ENCODE measurements at places on chromosomes 2 and 18.

DNA sequence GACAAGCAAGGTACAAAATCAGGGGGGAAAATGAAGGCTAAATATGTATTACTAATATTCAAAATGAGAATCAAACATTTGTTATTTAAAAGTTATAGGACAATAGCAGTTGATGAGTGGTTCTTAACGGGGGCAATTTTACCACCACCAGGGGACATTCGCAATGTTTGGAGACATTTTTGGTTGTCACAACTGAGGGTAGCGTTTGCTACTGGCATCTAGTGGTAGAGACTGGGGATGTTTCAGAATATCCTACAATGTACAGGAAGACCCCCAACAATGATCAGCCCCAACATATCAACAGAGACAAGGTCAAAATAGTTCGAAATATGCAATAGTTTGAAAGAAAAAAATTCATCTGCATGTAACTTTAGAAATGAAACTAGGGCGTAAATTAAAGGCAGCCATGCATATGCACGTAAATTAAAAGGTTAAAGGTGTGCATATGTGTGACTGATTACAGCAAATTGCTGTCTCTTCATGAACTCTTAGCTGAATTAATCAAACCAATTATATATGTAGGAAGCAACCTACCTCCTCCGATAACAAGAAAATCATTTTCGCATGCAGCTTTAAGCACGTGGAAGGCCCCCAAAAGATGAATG lies 61.2 kb upstream of the CUL3 start:
- peak; percentile 30 for DNase-seq

- DNase-seq: no peak
Observed at GRCh38 chr18:61949946-61950345, 57.1 kb upstream of the RNF152 start.

DNA sequence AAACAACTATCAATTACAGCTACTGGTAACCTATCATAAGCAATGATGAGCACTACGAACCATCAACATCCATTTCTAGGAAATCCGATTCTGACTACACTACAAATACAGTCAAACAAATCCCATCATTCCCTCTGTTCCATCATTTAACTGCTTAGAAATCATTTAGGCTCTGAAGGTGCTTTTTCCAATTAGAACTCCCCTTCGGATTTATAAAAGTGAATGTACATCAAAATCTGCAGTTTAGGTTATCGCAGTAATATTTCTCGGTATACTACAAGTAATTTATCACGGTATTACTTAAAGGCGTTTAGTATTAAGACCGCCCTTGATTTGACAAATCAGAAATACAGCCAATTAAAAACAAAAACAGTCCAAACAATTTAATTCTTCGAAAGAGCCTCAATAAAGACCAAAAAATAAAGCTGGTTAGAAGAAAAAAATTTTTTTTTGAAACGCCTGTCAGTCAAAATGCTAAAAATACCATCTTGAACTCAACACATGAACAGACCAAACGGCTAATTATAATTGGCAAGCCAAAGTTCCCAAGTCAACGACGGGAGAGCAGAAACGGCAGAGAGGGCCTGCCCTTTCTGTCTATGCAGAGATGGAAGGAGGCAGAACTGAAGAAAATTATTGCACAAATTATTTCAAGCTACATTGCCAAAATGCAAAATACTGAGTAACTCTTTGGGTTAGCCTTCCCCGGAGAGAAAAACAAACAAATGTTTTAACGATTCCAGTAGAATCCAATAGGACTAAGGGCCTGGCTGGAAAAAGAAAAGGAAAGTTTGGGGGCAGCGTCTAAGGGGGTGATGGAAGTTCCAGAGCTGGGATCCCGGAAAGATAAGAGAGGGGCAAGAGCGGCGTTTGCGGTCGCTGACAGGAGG lies 1.2 kb downstream of the VPS54 start:
- peak; percentile 61 for DNase-seq

- no peak for DNase-seq
Observed at GRCh38 chr2:162967811-162968210, 129.2 kb upstream of the KCNH7 start.

GRCh38 chr2:174035117-174035635 lies 70.0 kb upstream of the SP3 start:
- DNase-seq: no peak

DNA sequence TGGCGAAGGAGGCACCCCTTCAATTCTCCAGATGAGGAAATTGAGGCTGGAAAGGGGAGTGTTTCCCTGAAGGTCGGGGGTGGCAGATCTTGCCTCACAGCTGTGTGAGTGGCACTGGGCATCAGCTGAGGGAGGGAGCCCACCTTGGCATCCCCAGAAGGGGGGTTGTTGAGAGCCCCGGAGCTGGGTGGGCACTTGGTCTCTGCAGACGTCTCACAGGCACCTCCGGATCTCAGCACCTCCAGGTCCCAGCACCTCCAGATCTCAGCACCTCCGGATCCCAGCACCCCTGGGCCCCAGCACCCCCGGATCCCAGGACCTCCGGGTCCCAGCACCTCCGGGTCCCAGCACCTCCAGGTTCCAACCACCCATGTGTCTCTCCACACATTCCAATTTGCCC lies 137.9 kb downstream of the NFATC1 start:
- no peak for DNase-seq

DNA sequence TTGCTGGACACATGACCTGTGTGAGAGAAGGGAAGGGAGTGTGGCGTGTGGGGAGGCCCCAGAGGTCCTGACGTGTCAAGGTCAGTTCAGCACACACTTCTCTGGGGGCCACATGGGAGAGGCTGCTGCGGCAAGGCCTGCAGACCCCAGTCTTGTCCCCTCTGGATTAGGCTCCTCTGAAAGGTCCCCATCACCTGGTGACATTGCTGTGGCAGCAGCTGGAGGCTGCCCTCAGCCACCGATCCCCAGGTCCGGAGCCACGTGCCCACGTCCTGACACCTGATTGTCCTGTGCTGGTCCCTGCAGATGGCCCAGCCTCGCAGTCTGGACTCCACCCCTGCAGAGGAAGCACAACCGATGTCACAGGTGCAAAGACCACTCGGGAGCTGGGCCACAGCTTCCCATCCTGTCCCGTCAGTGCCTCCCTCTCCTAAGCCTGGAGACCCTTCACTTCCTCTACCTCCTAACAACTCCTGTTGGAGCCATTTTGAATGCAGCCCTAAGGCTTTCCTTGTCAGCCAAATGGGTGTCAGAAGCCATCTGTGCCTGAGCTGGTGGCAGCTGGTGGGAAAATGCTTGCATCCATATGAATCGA lies 12.7 kb downstream of the TMEM177 start:
- DNase-seq: no peak
